ENCODE measurements at places on chromosomes 12 and 14.

GRCh38 chr14:74945852-74946658, 9.3 kb downstream of the PGF start:
- DNase-seq, result peak; percentile 66

GRCh38 chr12:4603946-4604345, 41.9 kb downstream of the DYRK4 start:
- DNase-seq, result no peak

DNA sequence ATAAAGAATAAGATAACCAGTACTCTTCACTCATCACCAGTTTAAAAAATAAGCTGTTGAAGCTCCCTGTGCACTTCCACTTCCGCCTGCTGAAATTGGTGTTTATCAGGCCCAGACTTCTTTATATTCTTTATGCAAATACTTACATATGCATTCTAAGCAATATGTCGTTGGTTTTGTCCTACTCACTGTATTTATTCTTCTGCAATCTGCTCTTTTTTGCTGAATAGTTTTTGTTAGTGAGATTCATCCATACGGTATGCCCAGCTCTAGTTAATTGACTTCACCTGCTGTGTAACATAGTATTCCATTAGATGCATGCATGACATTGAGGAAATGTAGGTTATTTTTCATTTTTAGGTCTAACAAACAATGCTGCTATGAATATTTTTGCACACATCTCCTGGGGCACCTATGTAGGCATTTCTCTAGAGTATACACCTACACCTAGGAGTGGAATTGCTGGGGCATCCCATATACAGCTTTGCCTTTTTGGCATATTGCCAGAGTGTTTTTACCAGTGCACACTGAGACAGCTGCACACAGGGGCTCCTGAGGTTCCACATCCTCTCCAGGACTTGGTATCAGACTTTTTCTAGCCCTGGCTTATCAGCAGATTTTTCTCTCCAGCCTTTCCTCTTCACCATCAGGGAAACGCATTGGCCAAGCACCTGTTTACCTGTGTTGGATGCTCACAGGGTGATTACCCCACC, 1.0 kb upstream of the NRIP2 start:
- DNase-seq, result no peak

GRCh38 chr12:52637299-52637698, 14.7 kb downstream of the KRT2 start:
- no peak for DNase-seq

All from activated T-cell treated with anti-CD3 and anti-CD28 coated beads for 24 hours (primary cell).